NAMALWA (cell line): ENCODE measurements at places on chromosomes 11 and 22.

DNA sequence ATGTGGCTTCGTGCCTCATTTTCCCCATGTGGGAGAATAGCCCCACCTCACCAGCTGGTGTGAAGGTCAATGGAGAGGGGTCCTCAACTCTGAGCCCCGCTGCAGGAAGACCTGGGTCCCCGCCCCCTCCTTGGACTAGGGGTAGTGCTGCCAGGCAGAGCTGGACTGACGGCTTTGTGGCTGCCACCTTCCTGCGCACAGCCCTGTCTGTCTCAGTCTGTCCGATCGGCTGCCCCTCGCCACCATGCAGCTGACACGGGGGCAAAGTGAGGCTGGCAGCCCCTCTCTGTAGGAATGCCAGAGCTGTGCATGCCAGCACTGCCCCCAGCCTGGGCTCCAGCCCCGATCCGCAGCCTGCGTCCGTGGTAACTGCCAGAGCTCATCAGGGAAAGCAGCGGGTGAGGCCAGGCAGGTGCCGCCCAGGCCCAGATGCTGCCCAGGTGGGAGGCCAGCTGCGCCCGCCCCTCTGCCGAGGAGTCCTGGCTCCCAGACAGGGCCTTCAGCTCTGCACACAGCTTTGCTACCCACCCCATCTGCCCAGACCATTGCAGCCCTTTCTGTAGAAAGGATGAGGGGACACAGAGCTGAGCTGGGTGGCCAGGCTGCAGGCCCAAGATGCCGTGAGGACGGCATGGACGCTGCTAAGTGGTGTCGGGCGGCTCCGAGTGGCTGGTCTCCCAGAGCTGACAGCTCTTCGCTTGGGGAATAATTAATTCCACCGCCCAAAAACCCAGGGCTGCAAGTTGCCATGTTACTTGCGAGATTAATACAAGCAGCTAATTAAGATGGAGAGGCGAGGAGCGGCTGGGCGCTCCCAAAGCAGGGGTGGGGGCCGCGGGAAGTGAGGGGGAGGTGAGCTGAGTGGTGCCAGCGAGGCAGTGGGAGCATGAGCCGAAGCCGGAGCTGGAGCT, 19.5 kb upstream of the FLRT1 start:
- DNase-seq = no peak

- DNase-seq = no peak
Measured at GRCh38 chr11:91932151-91932821, 292.3 kb upstream of the FAT3 start.

DNA sequence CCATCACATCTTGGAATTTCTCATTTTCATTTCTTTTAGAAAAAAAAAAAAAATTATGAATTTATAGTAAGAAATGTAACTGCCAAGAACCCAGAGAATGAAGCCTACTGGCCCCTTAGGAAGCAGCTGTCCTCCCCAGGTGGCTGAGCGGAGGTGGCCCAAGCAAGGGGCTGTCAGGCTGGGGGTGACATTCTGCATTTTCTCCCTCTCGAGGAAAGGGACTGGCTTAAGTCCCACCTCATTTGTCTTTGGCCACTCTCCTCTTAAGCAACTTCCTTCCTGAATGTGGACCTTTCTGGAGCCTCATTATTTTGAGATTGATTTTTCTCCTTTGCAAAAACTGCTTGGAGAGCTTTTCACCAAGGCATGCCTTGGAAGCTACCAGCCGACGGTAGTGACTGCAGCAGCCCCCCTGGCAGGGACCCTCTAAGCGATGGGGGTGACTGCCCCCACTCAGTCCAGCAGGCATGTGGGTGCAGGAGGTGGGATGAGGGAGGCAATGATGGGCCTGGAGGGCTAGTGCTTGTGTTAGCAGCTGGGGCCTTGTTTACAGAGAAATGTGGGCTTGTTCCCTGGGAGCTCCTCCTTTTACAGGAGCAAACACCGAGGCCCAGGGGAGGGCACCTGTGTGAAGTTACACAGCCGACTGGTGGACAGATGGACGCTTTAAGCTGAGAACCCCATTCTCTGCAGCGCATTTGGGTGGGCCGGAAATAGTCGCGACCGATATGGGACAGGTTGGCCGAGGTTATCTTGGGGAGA, 111.7 kb downstream of the MORC2 start:
- DNase-seq = no peak

DNA sequence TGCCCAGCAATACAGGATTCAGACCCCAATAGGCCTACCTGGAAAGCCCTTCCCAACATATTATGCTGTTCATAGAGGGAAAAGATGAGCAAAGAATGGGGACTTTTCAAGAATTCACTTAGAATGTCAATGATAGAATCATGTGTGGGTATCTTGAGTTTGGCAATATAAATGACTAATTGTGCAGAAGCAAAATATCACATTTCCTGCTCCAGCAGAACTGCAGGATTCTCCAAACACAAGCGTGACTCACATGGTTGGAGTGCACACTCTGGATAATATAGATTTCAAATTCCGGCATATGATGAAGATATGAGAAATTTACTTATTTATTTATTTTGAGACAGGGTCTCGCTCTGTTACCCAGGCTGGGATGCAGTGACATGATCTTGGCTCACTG, 12.5 kb upstream of the APOL5 start:
- DNase-seq = no peak

GRCh38 chr22:37661160-37661924, 2.8 kb downstream of the PDXP start:
- DNase-seq = peak; percentile 56

GRCh38 chr11:126080161-126080941, 17.7 kb upstream of the CDON start:
- DNase-seq = no peak

GRCh38 chr11:65539744-65540289, 14.9 kb downstream of the SCYL1 start:
- DNase-seq = peak; percentile 88

DNA sequence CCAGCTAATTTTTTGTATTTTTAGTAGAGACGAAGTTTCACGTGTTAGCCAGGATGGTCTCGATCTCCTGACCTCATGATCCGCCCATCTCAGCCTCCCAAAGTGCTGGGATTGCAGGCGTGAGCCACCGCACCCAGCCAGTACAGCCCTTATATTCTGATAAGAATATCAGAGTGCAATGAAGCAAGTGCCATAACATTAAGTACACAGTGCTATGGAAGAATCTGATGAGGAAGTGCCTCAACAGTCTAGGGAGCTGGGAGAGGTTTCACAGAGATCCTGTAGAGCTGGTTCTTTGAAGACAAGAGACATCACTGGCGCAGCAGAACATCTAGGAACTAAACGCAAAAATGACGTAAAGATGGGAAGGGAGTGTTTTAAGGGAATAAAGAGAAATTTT, 2.1 kb downstream of the RTCB start:
- no peak for DNase-seq

DNA sequence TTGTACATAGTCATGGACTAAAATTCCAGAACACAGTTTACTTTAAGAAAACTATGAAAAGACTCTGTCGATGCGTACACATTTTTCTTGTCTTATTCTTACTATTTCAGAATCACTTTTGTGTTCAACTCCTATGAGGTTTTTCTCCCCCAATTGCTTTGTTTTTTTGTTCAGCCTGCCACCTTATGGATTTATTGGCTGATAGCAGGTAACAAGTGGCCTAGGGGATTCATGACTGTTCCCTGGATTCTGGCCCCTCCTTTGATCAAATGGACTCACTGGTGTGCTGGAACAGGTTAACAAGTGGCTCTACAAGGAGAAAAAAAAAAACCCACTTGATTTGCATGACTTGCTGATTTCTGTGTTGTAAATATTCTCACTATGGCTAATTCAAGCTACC, 10.6 kb downstream of the MMP20 start:
- peak; percentile 31 for DNase-seq

DNA sequence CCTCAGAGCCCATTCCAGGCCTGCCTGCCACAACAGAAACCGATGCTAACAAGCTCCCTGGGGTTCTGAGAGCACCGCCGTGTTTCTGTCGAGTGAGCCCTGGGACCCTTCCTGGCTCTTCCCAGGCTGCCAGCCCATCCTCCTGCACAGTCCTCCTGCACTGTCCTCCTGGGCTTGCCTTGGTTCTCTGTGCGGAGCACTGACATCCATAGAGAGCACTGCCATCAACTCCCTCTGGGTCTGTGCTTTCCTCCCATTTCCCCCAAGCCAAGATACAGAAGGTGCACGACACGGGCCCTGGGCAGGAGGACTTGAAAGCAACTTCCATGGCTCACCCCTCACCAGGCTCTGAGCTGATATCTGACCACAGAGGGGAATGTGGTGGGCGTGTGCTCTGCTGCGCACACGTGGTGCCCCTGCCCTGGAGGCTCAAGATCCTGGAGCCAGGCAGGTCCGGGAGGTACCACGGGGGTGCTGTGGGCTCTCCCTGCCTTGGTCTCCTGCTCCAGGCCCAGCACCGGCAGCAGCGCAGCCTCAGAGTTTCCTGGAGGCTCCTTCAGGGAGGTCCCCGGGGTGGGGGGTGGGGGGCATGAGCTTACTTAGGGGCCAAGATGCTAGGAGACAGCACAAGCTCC, 304.2 kb downstream of the BRD1 start:
- no peak for DNase-seq

- no peak for DNase-seq
Measured at GRCh38 chr11:35163702-35164496, 24.9 kb downstream of the CD44 start.

DNA sequence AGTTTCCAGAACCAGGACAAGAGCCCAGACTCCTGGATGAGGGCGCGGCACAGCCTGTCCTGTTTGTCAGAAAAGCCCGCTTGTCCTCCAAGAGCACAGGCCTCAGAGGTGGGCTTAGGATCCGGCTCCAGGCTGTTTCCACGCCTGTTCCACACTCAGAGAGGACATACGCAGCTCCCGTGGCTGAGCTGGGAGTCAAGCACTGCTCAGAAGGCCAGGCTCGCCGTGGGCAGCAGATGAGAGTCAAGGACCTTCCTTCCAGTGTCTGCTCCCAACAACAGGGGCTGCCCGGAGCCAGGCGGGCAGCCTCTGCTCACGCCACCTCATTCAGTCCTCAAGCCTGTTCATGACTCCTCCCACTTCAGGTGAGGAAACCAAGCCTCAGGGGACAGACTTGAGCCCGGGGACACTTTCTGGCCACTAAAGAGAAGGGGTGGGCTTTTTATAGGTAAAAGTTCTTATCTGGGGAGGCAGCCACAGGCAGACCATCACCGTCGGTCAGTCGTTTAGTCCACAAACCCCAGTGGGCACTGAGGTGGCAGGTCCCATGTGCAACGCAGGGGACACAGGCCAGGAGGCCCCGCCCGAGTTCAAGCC, 3.8 kb downstream of the CYB5R3 start:
- no peak for DNase-seq

- no peak for DNase-seq
Measured at GRCh38 chr22:27135031-27135981, 477.9 kb downstream of the MIAT start.

DNA sequence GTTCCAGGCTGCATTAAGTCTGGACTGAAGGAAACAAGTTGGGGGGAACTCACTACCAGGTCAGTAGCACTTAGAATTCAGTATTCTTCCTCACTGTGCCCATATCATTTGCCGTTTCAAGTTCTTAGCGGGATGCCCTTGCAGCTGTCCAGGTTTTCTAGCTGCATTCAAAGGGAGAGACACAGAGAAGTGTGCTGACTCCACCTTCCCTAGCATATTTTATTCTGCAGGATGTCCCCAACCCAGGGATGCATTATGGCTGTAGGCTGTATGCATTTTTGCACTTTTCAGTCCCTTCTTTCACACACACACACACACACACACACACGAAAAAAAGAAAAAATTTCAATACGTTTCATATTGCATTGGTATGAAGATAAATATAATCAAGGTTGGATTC, 35.8 kb upstream of the MAPK1 start:
- DNase-seq = no peak

DNA sequence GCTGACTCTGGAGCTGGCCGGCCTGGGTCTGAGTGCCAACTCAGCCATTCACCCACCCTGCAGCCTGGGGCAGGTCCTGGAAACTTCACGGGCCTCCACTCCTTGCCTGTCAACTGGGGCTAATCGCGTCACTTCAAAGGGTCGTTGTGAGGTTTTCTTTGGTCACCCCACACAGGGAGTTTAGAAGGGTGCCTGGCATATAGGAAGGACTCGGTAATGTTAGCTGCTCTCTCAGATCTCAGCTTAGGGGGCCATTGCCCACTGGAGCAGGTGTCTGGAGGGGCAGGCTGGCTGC, 7.3 kb downstream of the INCENP start:
- DNase-seq = no peak

- DNase-seq = no peak
Measured at GRCh38 chr11:116730241-116730561, 42.6 kb downstream of the BUD13 start.

DNA sequence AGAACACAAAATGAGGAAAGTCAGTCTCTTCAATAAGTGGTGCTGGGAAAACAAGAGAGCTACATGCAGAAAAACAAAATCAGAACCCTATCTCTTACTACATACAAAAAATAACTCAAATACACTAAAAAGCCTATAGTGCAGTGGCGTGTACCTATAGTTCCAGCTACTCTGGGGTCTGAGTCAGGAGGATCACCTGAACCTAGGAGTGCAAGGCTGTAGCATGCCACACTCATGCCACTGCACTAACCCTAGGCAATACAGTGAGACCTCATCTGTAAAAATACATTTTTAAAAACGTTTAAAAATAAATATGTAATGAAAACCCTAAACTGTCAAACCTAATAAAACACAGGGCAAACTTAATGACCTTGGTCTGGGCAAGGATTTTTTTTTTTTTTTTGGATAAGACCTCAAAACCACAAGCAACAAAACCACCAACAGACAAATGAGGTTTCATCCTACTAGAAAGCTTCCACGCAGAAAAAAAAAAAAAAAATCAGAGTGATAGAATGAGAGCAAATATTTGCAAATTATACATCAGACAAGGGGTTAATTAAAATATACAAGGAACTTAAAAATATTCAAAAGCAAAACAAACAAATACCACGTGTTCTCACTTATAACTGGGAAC, 35.2 kb downstream of the XKR3 start:
- DNase-seq = peak; percentile 7

GRCh38 chr11:61973476-61974162, 6.2 kb upstream of the FTH1 start:
- DNase-seq = no peak

GRCh38 chr22:29606320-29606719, 2.9 kb downstream of the NF2 start:
- no peak for DNase-seq

DNA sequence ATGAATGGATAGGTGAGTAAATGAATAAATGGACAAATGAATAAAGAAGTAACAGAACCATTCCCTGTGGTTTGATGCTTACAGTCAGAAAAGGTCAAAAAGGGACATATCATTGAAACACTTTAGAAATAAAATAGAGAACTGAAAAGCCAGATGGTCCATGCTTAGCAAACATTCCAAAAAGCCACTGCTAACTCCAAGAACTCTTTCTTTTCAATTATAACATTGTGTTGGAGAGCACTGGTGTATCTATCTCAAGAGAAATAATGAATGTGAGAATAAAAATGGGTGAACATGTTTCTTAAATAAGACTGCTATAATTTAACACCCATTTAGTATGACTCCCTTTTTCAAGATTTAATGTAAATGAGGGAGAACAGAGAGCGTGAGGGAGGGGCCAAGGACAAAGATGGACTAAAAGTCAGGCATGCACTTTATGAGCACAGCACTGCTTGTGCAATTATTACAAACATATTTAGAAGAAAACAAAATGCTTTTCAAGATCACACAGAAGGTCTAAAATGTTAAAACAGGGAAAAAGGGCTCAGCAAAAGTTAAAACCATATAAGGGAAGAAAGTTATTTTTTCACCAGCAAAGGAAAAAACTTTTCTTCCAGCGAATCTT, 224.3 kb upstream of the PITPNB start:
- no peak for DNase-seq
